ENCODE measurements at places on chromosomes 11 and 22.

DNA sequence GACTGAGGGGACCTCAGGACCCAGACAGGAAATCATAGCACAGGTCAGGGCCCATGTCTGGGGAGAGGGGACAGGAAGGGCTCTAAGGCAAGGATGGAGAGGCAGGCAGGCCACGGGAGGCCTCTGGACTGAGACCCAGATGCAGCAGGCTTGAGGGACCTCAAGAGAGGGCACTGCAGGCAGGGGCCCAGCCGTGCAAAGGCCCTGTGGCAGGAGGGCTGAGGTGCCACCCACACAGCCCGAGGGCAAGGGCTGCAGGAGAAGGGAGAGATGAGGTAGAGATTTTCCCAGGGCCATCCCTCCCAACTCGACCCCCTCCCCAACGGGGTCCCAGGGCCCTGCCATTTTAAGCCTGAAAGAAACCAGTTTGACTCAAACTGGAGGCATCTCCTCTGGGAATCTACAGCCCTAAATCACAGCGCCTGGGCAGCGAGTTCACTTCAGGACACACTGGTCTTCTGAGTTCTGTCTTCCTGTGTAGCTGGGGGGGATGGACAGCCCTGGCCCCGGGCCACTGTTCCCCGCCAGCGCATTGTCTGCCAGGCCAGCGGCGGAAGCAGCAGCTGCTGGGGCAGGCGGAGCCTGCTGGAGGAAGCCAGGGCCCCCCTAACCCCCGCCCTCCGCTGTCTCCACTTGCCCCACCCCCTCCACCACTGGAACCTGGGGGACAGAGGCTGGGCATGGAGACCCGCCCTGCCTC lies 20.3 kb upstream of the WNT7B start:
- DNase-seq = peak; percentile 97

DNA sequence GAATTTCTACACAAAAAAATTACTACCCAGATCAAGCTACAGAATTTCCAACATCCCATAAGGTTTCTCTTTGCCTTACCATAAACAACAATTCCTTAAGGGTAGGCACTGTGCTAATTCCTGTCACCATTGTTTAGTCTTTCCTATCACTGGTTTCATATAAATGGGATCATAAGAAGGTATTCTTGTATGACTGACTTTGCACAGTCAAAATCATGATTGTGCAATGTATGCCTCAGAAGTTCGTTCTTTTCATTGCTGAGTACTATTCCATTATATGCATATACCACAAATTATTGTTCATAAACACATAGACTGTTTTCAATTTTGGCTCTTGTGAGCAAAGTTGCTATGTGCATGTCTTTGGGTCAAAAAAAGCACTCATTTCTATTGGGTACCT lies 611.6 kb upstream of the CADM1 start:
- DNase-seq = no peak

GRCh38 chr11:69497221-69497787 lies 15.8 kb downstream of the LINC01488 start:
- peak; percentile 96 for DNase-seq

GRCh38 chr11:2570841-2571597 lies 126.2 kb downstream of the KCNQ1 start:
- no peak for DNase-seq

DNA sequence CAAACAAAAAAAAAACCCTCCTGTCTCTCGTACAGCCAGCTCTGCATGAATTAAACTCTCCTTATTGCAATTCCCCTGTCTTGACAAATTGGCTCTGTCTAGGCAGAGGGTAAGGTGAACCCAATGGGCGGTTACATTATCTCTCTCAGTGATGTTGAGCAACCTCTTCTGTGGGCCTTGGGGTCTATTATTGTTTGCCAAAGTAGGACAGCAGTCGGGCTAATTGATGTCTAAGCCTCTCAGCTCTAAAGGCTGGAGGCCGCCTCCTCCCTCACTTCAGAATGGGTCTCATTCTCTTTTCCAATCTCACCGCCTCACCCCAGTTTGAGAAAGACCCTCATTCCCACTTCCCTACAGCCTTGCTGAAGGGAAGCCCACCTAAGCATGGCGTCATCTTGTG lies 1.3 kb upstream of the SLC25A45 start:
- no peak for DNase-seq

DNA sequence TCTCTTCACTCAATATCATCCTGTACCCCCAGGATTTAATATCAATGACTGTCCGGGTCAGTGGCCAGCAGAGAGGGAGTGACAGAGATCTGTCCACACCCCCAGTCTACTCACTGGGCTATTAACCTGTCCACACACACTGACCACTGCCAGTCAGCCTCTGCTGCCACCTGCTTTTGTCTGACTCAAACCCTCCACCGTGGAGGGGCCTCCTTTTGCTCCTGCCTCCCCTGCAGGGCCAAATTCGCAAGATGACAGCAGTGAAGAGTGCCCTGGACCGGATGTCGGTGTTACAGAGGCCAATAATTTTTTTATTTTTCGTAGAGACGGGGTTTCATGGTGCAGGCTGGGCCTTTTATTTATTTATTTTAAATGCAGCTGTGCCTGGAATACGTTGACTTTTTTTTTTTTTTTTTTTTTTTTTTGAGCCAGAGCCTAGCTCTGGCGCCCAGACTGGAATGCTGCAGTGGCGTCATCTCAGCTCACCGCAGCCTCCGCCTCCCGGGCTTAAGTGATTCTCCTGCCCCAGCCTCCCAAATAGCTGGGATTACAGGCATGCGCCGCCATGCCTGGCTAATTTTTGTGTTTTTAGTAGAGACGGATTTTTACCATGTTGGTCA lies 5.1 kb downstream of the PDXP start:
- DNase-seq = no peak

- peak; percentile 20 for DNase-seq
Observed at GRCh38 chr22:35219012-35219411, 38.3 kb upstream of the HMGXB4 start.

DNA sequence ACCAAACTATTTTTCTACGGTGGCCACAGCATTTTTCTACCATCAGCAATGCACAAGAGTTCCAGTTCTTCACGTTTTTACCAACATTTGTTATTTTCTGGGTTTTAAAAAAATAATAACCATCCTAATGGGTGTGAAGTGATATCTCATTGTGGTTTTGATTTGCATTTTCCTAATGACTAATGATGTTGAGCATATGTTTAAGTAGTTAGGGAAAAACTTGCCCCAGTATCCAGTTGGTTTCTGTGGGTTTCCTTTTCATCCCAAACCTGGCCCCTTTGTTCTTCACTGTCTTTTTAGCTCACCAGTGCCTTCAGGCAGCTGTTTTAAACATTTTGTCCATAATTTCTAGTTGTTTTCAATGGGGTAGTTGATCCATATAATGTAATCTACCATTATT lies 14.7 kb upstream of the PTS start:
- no peak for DNase-seq

- no peak for DNase-seq
Observed at GRCh38 chr11:44954051-44954906, 3.6 kb upstream of the TP53I11 start.

DNA sequence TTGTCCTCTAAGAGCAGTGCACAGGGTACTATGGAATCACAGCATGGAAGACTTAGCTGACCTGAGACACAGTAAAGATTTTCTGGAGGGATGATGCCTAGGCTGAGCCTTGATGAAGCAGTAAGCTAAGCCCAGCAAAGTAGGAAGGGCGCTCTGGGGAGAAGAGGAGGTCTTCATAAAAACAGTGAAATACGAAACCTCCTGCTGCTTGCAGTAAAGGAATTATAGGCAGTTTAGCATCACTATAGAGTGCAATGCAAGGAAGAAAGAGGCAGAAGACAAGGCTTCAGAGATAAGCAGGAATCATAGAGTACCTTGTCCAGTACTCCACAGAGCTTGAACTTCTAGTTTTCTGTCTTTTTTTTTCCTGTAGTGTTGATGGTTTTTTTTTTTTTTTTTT lies 555.7 kb upstream of the CADM1 start:
- no peak for DNase-seq

- DNase-seq = no peak
Observed at GRCh38 chr11:107827041-107827440, 31.5 kb downstream of the SLC35F2 start.

DNA sequence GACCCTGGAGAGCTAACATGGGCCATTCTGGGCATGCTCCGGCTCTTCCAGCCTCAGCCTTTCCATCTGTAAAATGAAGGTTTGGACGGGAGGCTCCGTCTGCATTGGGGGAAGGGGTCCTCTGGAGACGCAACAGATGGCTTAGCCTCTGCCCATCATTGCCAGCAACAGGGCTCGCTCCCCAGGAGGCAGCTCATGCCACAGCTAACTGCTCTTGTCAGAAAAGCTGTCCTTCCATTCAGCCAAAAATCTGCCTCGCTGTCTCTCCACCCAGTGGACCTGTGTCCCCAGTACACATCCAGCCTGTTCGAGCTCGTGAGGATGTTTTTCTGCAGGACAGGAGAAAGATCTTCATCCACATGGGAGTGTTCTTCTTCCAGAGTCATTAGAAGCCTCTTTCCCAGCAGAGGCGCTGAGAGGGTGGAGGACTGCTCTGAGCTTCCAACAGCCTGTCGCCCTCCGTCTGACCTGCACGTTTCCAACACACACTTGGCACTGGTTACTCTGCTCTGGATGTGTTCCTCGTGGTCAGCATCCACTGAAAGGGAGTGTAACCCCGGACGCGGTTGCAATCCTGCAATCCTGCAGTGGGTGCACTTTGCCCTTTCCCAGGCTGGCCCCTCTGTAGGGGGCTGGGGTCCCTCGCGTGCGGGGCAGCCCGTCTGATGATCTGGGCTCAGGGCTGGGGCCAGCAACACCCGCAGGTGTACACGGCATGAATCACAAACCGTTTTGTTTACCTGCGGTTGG lies 1340.9 kb downstream of the TBC1D22A start:
- DNase-seq = no peak

DNA sequence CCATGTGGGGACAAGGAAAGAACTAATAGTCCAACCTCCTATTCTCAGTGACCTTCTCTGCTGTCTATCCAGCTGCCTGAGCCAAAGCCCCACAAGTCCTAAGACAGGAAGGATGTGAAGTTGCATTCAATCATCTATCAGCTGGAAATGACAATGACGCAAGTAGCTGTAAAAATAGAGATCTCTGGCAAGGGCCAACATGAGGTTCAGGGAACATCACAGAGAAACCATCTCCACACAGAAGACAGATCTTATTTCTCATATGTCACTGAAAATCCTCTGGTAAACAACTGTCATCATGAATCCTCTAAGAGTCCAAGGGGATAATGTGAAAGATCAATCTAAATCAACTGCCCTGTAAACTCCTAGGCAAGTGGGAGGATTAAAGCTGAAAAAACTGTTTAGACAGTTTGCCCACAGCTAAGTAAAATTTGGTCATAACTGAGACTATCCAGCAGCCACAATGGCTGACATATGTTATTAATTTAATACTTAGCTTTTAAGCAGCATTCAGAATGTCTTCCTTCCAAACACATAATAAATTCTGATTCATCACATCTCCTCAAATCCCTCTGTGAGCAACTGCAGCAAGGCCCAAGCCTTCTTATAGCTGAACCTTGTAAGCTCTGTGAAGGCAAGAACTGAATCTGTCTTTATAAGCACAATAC lies 52.1 kb downstream of the ALG9 start:
- DNase-seq = peak; percentile 41

GRCh38 chr22:27128461-27129085 lies 471.2 kb downstream of the MIAT start:
- no peak for DNase-seq

DNA sequence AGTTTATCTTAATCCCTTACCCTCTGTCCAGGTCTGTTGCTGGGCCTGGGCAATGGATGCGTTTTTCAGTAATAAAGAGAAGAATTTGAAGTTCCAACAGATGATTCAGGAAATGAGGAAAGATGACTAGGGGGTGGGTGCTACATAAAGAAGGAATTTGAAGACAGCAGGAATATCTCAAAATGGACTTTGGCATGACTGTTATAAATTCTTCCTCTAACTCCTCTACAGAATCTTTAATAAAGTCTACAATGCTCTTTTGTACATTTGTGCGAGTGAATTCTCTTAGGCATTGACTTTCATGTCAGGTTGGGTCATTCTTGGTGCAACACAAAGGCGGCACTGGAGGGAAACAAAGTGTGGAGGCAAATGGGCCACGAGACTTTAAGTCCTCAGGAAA lies 35.1 kb upstream of the PRSS23 start:
- DNase-seq = peak; percentile 47

DNA sequence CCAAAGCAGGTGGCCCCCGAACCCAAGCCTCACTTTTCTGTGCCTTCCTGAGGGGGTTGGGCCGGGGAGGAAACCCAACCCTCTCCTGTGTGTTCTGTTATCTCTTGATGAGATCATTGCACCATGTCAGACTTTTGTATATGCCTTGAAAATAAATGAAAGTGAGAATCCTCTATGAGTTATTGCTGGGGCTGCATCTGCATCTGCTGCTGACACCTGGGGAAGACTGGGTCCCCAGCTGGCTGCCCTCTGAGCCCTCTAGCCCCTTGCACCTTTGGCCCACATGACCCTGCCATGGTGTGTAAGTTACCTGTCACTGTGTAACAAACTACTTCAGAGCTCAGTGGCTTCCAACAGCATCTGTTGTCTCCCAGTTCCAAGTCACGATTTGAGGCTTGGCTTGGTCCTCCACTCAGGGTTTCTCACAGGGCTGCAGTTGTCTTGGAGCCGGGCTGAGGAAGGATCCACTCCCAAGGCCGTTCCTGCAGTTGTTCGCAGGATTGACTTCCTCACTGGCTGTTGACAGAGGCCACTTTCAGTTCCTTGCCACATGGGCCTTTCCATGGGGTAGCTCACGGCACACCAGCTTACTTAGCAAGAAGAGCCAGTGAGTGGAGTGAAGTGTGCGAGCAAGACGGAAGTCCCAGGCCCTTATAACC lies 13.5 kb upstream of the UVRAG start:
- no peak for DNase-seq

DNA sequence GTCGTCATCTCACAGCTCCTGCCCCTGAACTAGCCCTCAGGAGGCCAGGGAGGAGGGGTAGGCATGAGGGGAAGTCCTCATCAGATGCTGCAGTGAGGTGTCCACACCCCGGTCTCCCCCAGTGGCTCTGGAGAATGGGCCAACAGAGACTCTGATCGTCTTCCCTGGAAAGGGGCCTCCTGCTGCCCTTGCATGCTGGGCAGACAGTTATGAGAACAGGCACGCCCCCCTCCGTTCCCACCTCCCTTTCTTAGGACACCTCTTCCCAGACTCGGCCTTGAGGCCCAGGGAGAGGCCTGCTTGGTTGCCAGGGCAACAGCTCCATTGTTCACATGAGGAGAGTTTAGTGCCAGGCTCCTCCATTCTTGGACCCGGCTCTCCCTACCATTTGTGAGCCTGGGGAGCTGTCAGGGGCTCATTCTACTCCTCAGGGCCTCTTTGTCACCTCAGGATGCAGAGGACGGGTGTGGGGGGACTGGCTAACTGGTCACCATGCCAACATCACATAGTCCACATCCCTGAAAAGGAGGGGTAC lies 157.7 kb downstream of the TTC17 start:
- no peak for DNase-seq

GRCh38 chr22:39185601-39186012 lies 33.1 kb upstream of the CBX7 start:
- peak; percentile 89 for DNase-seq

GRCh38 chr11:110295531-110296225 lies 736 bp downstream of the RDX start:
- DNase-seq = peak; percentile 30

GRCh38 chr11:88464528-88464927 lies 127.0 kb upstream of the CTSC start:
- DNase-seq = no peak

Data from fibroblast of pulmonary artery (primary cell).